ENCODE measurements at places on chromosomes 6 and 20. TPM values are rescaled to one million over a fixed set of nuclear protein-coding genes. Genes with fewer than 3 reads are reported as not detected.
A peak's percentile ranks its signal among the peaks of the same experiment; 100 is the strongest.

KCNK17 gene
- 1.2 TPM for polyA plus RNA-seq

DNA sequence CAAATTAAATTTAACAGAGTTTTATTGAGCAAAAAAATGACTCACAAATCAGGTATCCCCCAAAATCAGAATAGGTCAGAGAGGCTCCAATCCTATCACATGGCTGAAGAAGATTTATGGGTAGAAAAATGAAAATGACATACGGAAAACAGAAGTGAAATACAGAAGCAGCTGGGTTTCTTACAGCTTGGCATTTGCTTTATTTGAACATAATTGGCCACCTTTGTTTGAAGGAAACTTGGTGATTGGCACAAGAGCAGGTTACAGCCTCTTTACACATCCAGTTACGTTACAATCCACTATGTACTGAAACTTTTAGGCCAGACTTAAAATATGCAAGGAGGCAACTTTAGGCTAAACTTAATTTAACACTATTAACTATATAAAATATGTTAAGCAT lies 11.7 kb upstream of the TREM2 start:
- DNase-seq, result no peak
- no peak overlapping the region for H3K27ac ChIP-seq
- no peaks in the 10 kb centered on the region for H3K27me3 ChIP-seq
- no peaks in the 10 kb centered on the region for H3K36me3 ChIP-seq

GRCh38 chr6:110661414-110661813 lies 153.9 kb downstream of the CDK19 start:
- peaks cover under 1% of the 10 kb centered on the region for H3K4me1 ChIP-seq
- no peak overlapping the region for H3K4me3 ChIP-seq
- 0 out of 2 replicates have a peak, but pooled peaks cover under 1% of the 10 kb centered on the region for H3K36me3 ChIP-seq
- H3K27ac ChIP-seq, result no peak overlapping the region
- DNase-seq, result no peak
- no peaks in the 10 kb centered on the region for H3K27me3 ChIP-seq

GRCh38 chr6:151370509-151371078 lies 20.8 kb downstream of the ZBTB2 start:
- no peaks in the 10 kb centered on the region for H3K27me3 ChIP-seq
- no peak overlapping the region for H3K4me3 ChIP-seq
- 0 out of 2 replicates have a peak, but pooled peaks cover 9% of the 10 kb centered on the region for H3K36me3 ChIP-seq
- H3K4me1 ChIP-seq, result peaks cover 32% of the 10 kb centered on the region
- no peak overlapping the region for H3K27ac ChIP-seq

SHLD1 gene
- polyA plus RNA-seq, result 15.0 TPM

DNA sequence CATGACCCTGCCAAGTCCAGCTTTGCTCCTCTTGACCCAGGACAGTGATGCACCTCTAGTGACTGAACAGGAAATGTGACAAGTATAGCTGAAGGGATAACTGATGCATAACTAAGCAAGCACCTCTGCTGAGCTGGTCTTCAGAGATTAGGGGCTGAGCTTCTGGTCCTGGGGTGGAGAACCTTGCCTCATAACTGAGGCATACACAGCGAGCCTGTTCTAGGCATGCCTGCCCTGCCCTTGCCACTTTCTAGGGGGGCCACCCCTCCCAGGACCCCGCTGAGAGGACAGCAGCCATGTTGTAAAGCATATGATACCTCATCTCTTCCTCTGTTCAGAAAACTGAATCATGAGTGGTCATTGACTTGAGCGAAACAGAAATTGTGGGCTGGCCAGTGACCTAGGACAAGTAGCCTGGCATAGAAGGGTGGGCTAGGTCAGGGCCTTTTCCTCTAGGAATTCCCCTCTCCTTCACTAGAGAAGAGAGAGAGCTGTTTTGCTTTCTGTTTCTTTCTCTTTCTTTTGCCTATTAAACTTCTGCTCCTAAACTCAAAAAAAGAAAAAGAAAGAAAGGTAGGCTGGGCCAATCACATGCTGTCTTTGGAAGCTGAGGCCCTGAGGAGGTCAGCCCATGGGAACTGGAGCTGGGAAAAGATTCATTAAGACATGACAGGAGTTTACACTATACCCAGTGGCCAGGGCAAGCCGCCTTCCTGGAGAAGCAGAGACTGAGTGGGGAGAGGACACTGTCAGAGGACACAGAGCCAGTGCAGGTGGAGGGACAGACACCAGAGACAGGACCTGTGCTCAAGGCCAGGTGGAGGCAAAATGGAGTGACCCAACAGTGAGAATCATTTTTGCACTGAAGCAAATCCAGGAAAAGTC lies 23.1 kb downstream of the ALDH5A1 start:
- H3K36me3 ChIP-seq, result no peaks in the 10 kb centered on the region
- H3K4me3 ChIP-seq, result no peak overlapping the region
- no peak overlapping the region for H3K27ac ChIP-seq
- no peaks in the 10 kb centered on the region for H3K27me3 ChIP-seq
- no peaks in the 10 kb centered on the region for H3K4me1 ChIP-seq

NHSL1 gene
- polyA plus RNA-seq, result 10.5 TPM

- H3K36me3 ChIP-seq, result no peaks in the 10 kb centered on the region
- H3K4me3 ChIP-seq, result no peak overlapping the region
- peak; percentile 56 for DNase-seq
These were observed 4.2 kb upstream of the NCR3 start for GRCh38 chr6:31597006-31597405.

- peaks cover 43% of the 10 kb centered on the region for H3K4me1 ChIP-seq
- DNase-seq, result no peak
- H3K4me3 ChIP-seq, result no peak overlapping the region
- H3K27me3 ChIP-seq, result no peaks in the 10 kb centered on the region
- peak overlapping the region; percentile 23 for H3K27ac ChIP-seq
- H3K36me3 ChIP-seq, result no peaks in the 10 kb centered on the region
These were observed 115.7 kb upstream of the CLDN20 start for GRCh38 chr6:155147958-155148663.

GRCh38 chr6:75450903-75451302 lies 42.7 kb downstream of the FILIP1 start:
- H3K36me3 ChIP-seq, result no peaks in the 10 kb centered on the region
- H3K4me3 ChIP-seq, result no peak overlapping the region
- no peak overlapping the region for H3K27ac ChIP-seq
- H3K4me1 ChIP-seq, result no peaks in the 10 kb centered on the region
- DNase-seq, result no peak
- H3K27me3 ChIP-seq, result no peaks in the 10 kb centered on the region

SRMS gene
- polyA plus RNA-seq, result not detected

- no peak overlapping the region for H3K4me3 ChIP-seq
- no peaks in the 10 kb centered on the region for H3K36me3 ChIP-seq
- DNase-seq, result no peak
These were observed 123.2 kb upstream of the RPS6KA2 start for GRCh38 chr6:166750108-166750793.

DNA sequence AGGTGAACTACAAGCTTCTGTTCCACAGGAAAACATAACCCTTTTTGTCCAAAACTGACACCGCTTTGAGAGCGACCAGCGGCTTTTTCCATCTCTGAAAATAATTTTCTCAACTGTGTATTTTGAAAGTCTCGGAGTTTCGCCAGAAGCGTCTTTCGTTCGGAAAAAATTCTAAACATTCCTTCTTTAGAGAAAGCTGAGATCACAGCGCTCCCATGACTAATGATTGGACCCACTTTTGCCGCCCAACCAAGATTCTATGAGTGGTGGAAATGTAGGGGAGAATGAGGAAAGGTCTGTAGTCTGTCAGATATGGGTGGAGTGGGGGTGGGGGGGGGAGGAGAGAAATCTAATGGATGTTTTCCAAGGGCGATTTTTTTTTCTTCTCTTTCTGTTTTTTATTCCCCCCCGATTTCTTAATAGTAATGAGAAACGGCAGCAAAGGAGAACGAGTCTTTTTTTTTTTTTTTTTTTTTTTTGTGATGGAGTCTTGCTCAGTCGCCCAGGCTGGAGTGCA lies 189.3 kb downstream of the TRIM27 start:
- peaks cover 90% of the 10 kb centered on the region for H3K27me3 ChIP-seq
- no peak overlapping the region for H3K27ac ChIP-seq
- H3K36me3 ChIP-seq, result no peaks in the 10 kb centered on the region
- DNase-seq, result no peak
- H3K4me3 ChIP-seq, result no peak overlapping the region

GRCh38 chr6:1190366-1190765 lies 121.5 kb upstream of the FOXQ1 start:
- no peak for DNase-seq
- H3K4me3 ChIP-seq, result no peak overlapping the region
- no peaks in the 10 kb centered on the region for H3K36me3 ChIP-seq

DNA sequence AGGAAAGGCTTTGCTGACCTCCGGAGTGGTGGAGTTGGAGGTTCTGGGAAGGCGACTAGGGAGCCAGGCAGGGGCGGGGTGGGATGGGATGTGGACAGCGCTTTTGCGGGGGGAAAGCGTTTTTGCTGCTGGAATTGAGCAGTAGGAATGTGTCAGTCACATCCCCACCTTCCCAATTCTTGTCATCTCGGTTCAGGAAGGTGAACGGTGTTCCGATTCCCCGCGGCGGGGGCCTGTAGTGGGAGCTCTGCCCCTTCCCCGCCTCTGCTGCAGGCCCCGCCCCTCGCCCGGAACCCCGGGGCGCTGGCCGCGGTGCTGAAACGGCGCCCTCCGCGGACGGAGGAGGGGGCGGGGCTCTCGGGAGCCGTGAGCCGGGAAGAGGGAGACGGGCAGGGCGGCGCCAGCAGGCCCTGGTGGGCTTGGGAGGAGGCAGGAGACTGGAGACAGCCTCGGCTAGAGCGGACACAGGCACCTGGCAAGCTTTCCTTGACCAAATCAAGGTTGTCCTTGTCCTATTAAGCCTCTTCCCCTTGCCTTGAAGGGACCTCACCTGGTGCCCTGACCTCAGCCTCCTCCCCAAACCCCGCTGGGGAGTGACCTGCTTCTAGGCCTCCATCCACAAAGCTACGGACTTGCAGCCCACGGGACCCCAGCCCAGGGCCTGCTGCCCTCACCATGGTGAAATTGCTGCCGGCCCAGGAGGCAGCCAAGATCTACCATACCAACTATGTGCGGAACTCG lies at the start of gene LHFPL5:
Gene LHFPL5 (plus strand): TSS at position 357 of the 741 bp plus-strand sequence. CDS start 319 bp downstream, at position 676.
- H3K27ac ChIP-seq, result no peak within 1 kb of the TSS
- DNase-seq, result peak; percentile 89
- H3K4me1 ChIP-seq, result peaks cover 13% of the 10 kb centered on the region
- peak within 1 kb of the TSS; percentile 62 for H3K4me3 ChIP-seq
- no peaks in the 10 kb centered on the region for H3K36me3 ChIP-seq

LY6G6F gene
- not detected for polyA plus RNA-seq

- no peak for DNase-seq
- no peak overlapping the region for H3K27ac ChIP-seq
- no peaks in the 10 kb centered on the region for H3K4me1 ChIP-seq
- H3K27me3 ChIP-seq, result no peaks in the 10 kb centered on the region
- no peak overlapping the region for H3K4me3 ChIP-seq
- no peaks in the 10 kb centered on the region for H3K36me3 ChIP-seq
These were observed 6.7 kb upstream of the SRC start for GRCh38 chr20:37339208-37339607.

SSTR4 gene
- polyA plus RNA-seq, result not detected

GRCh38 chr6:52389626-52390360 lies 27.8 kb downstream of the PAQR8 start:
- no peak overlapping the region for H3K4me3 ChIP-seq
- no peaks in the 10 kb centered on the region for H3K27me3 ChIP-seq
- H3K36me3 ChIP-seq, result no peaks in the 10 kb centered on the region
- no peak overlapping the region for H3K27ac ChIP-seq
- H3K4me1 ChIP-seq, result no peaks in the 10 kb centered on the region

DNA sequence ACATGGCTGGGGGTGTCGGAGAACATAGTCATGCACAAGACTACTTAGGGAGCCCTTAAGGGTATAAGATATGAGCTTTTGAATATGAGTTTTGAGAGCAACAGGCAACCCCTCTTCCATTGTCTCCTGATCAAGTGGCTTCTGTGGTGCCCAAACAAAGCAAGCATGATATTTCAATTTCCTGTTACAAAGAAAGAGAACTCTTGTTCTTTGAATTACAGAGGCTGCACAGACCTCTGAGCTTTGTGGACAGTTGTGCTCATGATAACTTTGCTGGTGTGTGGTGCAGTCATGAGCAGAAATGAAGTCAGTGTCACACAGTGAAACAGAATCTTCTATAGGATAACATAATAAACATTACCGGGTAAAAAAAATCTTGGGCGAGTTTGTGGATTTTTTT lies 66.8 kb upstream of the THEMIS start:
- H3K27ac ChIP-seq, result no peak overlapping the region
- no peak for DNase-seq
- no peak overlapping the region for H3K4me3 ChIP-seq
- H3K36me3 ChIP-seq, result peaks cover 4% of the 10 kb centered on the region
- H3K27me3 ChIP-seq, result no peaks in the 10 kb centered on the region

DNA sequence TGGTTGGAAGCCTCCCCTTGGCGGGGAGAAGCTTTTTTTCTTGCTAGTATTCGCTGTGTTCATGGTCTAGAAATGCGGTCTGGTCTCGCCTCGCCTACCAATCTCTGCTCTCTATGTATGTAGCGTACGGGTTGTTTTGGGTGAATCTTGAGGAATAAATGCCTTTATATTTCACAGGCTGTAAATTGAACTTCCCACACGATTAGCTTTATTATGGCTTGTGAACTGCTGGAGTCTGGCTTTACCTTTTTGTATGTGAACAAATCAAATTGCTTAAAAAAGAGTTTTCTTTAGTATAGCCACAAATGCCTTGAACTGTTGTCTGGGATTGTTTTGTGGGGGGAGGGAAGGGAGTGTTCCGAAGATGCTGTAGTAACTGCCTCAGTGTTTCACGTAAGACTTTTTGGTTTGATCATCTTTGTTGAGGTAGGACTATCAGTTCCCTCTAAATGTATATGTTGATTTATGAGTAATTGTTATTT lies 2.2 kb downstream of the INSM1 start:
- H3K27me3 ChIP-seq, result peaks cover 83% of the 10 kb centered on the region
- H3K4me1 ChIP-seq, result peaks cover 48% of the 10 kb centered on the region
- H3K36me3 ChIP-seq, result no peaks in the 10 kb centered on the region

GRCh38 chr6:118559659-118560058 lies 11.6 kb downstream of the PLN start:
- no peak overlapping the region for H3K4me3 ChIP-seq
- H3K27ac ChIP-seq, result no peak overlapping the region
- no peaks in the 10 kb centered on the region for H3K27me3 ChIP-seq
- no peaks in the 10 kb centered on the region for H3K4me1 ChIP-seq

SPATS1 gene
- not detected for polyA plus RNA-seq

DNA sequence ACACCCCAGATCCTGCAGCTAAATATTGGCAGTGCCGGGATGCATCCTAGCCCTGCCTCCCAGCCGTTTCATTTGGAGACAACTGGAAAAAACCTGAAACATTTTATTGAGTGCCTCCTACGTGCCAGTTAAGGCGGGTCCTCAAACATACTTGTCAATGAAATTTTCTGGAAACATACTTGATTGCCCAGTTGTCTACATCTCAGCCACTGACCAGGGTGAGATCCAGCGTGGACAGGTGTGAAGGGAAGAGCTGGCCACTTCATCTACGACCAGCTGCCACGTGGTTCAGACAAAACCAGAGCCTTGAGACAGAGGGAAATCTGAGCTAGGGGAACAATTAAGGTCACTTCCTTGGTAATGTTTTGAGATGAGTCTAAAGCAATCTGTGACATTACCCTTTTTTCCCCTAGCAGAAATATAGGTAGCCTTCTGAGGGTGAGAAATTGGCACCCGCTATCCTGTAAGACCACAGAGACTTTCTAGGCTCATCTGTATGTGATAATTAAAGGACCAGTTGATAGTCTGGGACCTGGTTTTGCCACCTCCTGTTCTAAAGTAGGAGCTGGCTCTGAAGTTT lies 116.3 kb upstream of the MTHFD1L start:
- 0 out of 2 replicates have a peak, but pooled peaks cover 6% of the 10 kb centered on the region for H3K27me3 ChIP-seq
- peaks cover 11% of the 10 kb centered on the region for H3K4me1 ChIP-seq
- H3K36me3 ChIP-seq, result no peaks in the 10 kb centered on the region
- no peak overlapping the region for H3K4me3 ChIP-seq
- H3K27ac ChIP-seq, result no peak overlapping the region
- DNase-seq, result no peak
